ENCODE measurements at places on chromosomes 4 and X.

DNA sequence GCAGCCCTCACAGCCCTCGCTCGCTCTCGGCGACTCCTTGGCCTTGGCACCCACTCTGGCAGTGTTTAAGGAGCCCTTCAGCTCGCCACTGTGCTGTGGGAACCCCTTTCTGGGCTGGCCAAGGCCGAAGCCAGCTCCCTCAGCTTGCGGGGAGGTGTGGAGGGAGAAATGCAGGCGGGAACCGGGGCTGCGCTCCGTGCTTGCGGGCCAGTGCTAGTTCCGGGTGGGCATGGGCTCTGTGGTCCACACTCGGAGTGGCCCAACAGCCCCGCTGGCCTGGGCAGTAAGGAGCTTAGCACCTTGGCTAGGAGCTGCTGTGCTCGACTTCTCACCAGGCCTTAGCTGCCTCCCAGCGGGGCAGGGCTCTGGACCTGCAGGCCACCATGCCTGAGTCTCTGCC is 192.6 kb downstream of the COX18 start:
- H3K27ac ChIP-seq: no peak overlapping the region
- DNase-seq: no peak
- H3K27me3 ChIP-seq: no peaks in the 10 kb centered on the region
- H3K4me1 ChIP-seq: no peaks in the 10 kb centered on the region

DNA sequence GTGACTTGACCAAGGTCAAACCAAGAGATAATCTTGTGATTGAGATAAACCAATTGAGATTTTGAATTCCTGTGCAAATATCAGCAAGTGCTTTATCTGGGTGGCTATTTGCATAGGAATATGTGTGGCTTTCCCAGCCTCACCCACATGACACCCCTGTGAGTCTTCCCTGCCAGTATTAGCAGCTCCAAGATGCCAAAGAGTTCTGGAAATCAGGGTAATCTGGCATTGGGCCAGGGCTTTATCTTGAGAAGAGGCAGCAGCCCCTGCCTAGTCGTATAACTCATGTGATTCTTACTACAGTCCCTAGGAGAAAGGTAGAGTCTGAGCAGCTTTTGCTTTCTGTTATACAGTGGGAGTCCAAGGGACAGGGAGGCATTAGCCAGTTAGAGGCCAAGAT is 87.7 kb downstream of the RLIM start:
- no peaks in the 10 kb centered on the region for H3K27me3 ChIP-seq
- no peak overlapping the region for H3K27ac ChIP-seq
- no peaks in the 10 kb centered on the region for H3K4me1 ChIP-seq
- no peak for DNase-seq
- H3K36me3 ChIP-seq: no peaks in the 10 kb centered on the region

DNA sequence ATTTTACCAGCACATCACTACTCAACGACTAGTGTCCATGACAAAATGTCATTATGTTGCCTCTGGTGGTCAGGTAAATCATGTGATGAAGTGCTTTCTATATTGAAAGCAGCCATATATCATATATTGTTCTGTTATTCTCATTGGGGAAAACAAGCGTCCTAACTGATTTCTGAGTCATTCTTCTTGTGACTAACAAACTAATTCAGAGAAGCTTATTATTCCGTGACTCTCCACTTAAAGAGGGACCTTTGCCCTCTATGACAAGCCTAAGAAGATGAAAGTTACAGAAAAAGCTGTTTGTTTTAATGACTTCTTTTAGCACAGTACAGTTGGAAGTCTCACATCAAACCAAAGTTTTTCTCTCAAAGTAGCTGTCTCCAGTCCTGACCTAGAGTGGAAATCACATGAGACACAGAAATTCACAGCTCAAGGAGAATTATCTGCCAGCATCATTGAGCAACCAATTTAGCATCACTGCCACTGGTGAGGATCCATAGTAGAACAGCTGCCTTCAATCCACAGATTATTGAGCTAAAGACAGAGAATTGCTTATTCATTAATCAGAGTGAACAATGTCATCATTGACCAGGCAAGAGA is 36.4 kb downstream of the ASB9 start:
- no peak overlapping the region for H3K27ac ChIP-seq
- H3K4me1 ChIP-seq: no peaks in the 10 kb centered on the region
- H3K36me3 ChIP-seq: no peaks in the 10 kb centered on the region
- H3K27me3 ChIP-seq: no peaks in the 10 kb centered on the region

- H3K4me1 ChIP-seq: no peaks in the 10 kb centered on the region
- no peak overlapping the region for H3K27ac ChIP-seq
- H3K27me3 ChIP-seq: peaks cover 2% of the 10 kb centered on the region
- no peaks in the 10 kb centered on the region for H3K36me3 ChIP-seq
- H3K4me3 ChIP-seq: no peak overlapping the region
Observed at GRCh38 chr4:155676430-155676825, 9.8 kb downstream of the GUCY1A1 start.

DNA sequence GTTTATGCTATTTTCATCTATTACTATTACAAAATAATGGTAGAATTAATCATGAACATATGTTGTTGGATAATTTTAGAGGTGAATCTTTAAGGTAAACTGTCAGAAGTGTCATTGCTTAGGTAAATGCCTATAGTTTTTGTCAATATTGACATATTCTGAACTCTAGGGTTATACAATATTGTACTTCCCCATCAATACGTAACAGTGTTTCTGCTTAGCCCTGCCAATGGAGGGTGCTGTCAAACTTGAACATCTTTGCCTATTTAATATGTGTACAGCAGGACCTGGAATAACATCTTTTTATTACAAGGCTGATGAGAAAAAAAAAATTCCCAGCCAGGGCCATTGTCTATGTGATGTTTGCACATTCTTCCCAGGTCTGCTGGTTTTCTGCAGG is 40.8 kb downstream of the ARHGAP24 start:
- no peaks in the 10 kb centered on the region for H3K27me3 ChIP-seq
- H3K4me3 ChIP-seq: no peak overlapping the region
- DNase-seq: no peak
- no peaks in the 10 kb centered on the region for H3K36me3 ChIP-seq

DNA sequence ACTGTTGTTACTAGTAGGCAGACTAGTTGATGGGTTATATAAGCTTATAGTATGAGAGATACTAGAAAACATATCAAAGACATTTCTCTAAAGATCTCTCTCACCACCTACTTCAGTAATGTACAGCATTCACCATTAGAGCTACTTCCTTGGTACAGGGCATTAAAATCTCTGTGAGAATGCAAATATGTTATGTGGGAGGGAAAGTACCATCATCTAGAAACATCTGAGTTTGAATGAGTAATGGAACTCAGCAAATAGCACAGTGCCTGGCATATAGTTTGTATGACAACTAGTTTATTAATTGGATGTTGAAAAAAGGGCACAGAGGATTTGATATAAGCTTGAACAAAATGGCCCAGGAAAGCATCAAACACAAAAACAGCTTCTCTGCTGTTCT is 211.1 kb downstream of the GLUD2 start:
- H3K4me3 ChIP-seq: no peak overlapping the region
- H3K36me3 ChIP-seq: no peaks in the 10 kb centered on the region
- no peaks in the 10 kb centered on the region for H3K4me1 ChIP-seq
- DNase-seq: no peak
- no peak overlapping the region for H3K27ac ChIP-seq
- H3K27me3 ChIP-seq: no peaks in the 10 kb centered on the region

DNA sequence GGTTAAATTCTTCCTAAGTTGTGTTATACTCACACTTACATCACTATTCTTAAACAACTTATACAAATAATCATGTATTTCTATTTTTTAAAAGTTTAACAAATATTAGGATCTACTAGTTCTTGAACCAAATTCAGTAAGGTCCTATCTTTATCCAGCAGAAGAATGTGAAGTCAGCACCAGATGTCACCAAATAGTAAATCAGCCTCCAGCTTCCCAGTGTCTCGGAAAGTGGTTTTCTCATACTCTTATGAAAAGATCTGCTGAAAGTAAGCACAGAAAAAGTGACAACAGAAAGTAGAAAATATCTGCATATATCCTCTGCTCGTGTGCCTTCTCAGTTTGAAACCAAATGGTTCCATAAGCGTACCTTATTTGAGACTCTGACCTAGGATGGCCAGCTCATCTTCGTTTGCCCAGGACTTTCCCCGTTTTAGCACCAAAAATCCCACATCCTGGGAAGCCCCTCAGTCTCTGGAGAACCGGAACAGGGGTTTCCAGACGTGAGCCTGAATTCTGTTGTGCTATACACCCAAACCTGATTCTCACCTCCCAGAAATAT is 98.0 kb upstream of the DCLK2 start:
- no peak for DNase-seq
- H3K27me3 ChIP-seq: no peaks in the 10 kb centered on the region
- no peaks in the 10 kb centered on the region for H3K36me3 ChIP-seq
- no peak overlapping the region for H3K4me3 ChIP-seq
- no peak overlapping the region for H3K27ac ChIP-seq

DNA sequence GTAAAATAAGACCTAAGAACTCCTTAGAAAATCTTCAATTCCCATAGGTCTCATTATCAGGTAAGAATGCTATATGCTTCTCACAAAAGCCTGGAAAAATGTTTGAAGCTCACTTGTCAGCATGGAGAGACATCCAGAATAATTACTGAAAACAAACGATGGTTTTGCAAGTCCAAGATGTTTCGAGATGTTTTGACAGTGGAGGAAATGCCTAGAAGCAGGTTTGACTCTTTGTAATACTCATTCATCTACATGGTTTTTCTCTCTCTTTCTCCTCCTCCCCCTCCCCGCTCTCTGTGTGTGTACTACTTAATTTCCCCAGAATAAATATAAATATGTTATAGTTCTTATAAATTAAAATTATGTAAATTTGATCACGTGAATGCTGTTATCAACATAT is 131.9 kb upstream of the NR3C2 start:
- H3K27ac ChIP-seq: no peak overlapping the region
- no peaks in the 10 kb centered on the region for H3K36me3 ChIP-seq
- H3K27me3 ChIP-seq: no peaks in the 10 kb centered on the region
- H3K4me3 ChIP-seq: no peak overlapping the region

- H3K27ac ChIP-seq: no peak overlapping the region
- no peak overlapping the region for H3K4me3 ChIP-seq
- no peaks in the 10 kb centered on the region for H3K27me3 ChIP-seq
- H3K4me1 ChIP-seq: no peaks in the 10 kb centered on the region
Observed at GRCh38 chrX:1215123-1215823, 2.8 kb upstream of the CRLF2 start.

- no peak overlapping the region for H3K27ac ChIP-seq
- no peak for DNase-seq
- H3K27me3 ChIP-seq: no peaks in the 10 kb centered on the region
- peaks cover 50% of the 10 kb centered on the region for H3K4me1 ChIP-seq
- no peak overlapping the region for H3K4me3 ChIP-seq
Observed at GRCh38 chr4:2796849-2797544, 4.1 kb downstream of the SH3BP2 start.

DNA sequence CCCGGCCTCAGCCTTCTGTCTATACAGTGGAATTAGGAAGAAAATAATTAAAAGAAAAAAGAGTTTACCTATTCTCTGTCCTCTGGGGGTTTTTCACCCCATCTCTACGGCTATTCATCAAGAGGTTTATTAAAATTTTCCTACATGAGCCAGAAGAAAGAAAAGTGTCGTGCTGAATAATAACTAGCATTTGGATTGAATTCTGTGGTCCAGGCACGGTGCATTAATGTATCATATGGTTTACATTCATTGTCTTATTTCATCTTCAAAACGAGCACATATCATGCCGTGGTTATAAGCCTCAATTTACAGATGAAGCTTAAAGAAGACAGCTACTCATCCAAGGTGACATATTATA is 5.4 kb upstream of the NAA15 start:
- no peaks in the 10 kb centered on the region for H3K27me3 ChIP-seq
- peak overlapping the region; percentile 77 for H3K4me3 ChIP-seq
- H3K27ac ChIP-seq: peak overlapping the region; percentile 84

GRCh38 chrX:50671661-50672060 is 142.3 kb downstream of the SHROOM4 start:
- no peaks in the 10 kb centered on the region for H3K27me3 ChIP-seq
- no peak for DNase-seq
- no peaks in the 10 kb centered on the region for H3K36me3 ChIP-seq

GRCh38 chr4:184906480-184907097 is 80.8 kb upstream of the ACSL1 start:
- H3K36me3 ChIP-seq: no peaks in the 10 kb centered on the region
- H3K4me1 ChIP-seq: no peaks in the 10 kb centered on the region
- H3K27ac ChIP-seq: no peak overlapping the region
- DNase-seq: no peak
- no peak overlapping the region for H3K4me3 ChIP-seq

DNA sequence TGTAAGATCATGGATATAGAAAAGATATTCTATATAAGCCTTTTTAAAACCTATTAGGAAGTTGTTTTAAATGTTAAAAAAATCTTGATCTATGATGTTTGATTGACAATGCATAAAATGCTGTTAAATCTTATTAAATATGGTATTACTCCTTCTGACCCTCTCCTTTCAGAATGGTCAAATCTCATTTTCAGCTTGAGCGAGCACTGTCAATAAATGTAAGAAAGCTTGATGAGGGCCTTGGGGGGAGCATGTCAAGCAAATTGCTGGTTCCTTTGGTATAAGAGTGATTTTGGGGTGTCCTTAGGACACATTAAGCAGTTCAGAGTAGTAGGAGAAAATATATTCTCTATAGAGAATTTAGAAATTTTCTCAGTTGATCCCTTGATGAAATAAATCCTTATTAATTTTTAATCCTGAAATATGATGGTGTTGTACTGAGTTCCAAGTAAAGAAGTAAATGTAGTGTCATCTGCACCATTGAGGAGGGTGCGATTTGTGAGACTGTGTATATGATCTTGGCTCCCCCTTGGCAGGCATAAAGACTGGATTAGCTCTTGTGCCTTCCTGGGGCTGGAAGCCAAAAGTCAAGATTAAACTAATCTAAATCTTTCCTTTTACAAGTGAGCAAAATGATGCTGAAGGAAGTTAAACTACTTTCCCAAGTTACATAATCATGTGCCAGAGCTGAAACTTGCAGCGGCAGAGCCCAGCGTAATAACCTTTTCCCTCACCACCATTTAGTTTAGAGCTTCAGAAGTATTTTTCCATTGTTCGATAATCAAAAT is 82.6 kb upstream of the ANK2 start:
- DNase-seq: no peak
- H3K27me3 ChIP-seq: no peaks in the 10 kb centered on the region
- H3K4me3 ChIP-seq: no peak overlapping the region

DNA sequence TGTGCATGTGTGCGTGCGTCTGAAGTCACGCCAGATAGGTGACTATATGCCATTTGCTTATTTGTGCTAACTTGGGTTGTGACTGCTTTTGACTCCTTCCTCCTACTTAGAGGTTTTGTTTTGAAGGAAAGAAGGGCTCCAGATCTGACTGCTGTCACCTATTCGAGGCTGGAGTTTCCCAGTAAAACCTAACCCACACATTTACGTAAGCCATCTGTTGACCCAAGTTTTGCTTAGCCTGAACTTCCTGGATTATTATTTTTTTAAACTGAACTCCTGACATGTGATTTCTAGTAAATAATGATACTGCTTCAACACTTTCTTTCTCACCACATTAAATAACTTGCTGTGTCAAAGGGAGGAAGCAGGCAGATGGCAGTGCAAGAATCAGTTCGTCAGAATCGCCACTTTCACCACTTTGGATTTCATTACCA is 41.5 kb downstream of the DTHD1 start:
- no peak overlapping the region for H3K27ac ChIP-seq
- no peaks in the 10 kb centered on the region for H3K4me1 ChIP-seq
- H3K4me3 ChIP-seq: no peak overlapping the region
- no peaks in the 10 kb centered on the region for H3K36me3 ChIP-seq

All from astrocyte (in vitro differentiated cells and primary cell).